ENCODE measurements at places on chromosomes 7 and 10.

GRCh38 chr7:50409856-50410745 lies 40.0 kb downstream of the FIGNL1 start:
- DNase-seq = no peak

- no peak for DNase-seq
These were observed 339.1 kb downstream of the HGF start for GRCh38 chr7:81430761-81431160.

GRCh38 chr7:40530292-40530691 lies 395.5 kb downstream of the SUGCT start:
- DNase-seq = no peak

GRCh38 chr7:140605337-140605736 lies 35.3 kb downstream of the DENND2A start:
- DNase-seq = no peak

GRCh38 chr7:158375034-158375433 lies 212.6 kb downstream of the PTPRN2 start:
- no peak for DNase-seq

DNA sequence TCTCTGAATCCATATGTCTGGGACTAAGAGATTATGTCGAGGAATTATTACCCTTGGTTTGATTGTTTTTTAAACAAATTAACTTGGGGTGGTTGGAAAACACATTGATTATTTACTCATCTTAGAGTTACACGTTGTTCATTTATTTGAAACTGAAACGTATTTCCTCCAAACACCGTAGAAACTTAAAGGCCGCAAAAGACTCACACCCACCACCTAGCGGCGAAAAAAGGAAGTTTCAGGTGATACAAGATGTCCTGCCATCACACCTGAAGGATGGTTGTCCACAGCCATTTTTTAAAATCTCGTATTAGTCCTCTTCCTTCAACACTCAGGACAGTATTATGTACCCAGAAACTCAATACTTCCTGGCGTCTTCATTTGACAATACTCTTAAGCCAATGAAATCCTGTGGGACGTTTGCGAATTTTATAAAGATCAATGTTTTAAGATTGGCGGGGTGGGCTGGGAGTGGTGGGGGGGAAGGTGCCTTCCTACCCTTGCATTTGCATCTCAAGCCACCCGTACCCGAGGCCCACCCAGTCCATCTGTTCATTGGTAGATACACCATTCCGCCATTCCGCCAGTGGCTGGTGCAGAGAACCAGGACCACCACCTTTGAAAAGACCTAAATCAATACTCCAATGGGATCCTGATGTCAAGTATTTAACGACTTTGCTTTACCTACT lies 1.4 kb upstream of the LCOR start:
- peak; percentile 69 for DNase-seq

GRCh38 chr10:80600256-80600655 lies 62.6 kb downstream of the SH2D4B start:
- no peak for DNase-seq

DNA sequence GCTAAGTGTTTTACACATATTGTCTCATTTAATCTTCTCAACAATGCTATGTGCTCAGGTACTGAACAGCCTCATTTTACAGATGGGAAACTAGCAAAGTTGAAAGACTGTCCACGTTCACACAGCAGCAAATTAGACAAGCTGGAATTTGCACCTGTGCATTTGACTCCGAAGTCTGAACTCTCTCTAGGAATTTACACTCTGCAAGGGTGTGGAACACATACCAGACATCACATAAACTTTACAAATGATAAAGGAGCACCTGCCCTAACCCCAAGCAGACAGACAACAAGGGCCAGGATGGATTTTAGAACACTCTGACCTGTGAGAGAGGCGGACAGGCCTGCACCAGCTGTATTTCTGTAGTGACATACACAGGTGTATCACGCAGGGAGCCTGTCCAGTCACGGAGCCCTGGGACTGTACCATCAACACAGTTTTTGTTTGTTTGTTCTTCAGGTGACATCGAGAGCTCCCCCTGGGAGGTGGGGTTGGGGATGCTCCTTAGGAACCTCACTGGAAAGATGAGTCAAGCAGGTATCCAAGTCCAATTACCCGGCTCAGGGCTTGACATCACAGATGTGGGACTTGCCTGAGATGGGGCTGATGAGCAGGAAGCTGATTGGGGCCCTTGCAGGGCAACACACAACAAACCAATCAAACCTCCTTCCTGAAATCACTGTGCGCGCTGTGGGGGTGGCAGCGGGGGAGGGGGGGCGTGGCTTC lies 31.0 kb downstream of the MKI67 start:
- peak; percentile 17 for DNase-seq

DNA sequence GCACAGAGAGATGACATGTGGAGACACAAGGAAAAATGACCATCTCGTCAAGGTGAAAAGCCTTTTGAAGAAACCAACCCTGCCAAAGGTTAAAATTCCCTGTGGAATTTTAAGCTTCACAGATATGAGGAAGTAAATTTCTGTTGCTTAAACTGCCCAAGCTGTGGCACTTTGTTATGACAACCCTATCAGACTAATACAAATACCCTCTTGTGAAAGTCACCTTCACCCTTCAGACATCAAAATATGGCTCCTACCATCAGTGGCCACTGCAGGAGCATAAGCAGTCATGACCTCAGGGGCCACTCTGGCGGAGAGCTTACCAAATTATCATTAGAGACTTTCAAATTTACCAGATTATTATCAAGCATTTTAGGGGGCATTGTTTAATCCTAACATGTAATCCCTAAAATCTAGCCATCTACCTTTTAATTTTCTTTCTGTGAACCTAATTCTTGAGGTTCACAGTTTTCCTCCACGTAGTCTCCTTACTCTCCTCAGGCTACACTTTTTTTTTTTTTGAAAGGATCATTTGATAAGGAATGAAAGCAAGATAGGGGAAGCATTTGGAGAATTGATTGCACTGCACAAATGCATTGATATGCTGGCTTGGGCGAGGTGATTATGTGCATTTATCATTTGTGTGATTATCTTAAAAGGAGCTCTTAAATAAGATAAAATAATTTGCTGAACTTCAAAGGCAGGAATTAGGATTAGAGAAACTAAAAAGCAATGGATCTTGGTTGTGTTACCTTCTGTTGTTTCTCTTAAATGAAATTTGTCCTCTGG lies 90.3 kb downstream of the TMEM168 start:
- no peak for DNase-seq

DNA sequence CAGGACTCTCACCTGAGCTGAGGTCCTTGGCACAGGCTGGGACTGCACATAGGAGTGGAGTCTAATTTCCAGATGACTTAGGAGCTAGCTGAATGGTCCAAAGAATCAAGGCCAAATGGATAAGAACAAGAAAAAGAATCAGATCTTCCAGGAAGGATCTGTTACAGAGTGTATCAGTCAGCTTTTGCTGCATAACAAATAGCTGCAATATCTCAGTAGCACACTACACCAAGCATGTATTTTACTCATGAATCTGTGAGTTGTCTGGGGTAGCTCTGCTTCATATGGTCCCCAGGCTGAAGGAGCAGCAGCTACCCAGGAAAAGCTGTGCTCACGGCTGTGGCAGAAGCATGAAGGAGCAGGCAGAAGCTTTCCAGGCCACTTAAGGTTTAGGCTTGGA lies 60.6 kb upstream of the LOXL4 start:
- DNase-seq = no peak

DNA sequence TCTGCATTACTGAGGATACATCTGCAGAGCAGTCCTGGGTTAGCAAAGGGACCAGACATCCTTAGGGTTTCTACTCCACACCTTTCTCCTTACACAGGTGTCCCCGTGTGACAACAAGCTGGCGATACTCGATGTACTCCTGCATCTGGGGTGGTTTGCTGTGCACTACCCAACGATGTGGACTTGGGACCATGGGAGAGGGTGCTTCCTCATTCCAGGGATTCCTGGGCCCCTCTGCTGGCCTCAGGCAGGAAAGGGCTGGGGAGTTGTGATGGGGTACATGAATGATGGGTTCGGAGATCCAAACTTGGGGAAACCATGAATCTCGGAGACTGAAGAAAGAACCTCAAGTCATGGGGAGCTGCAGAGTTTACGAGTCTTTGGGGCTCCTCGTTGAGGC lies 179.6 kb upstream of the GALNT17 start:
- DNase-seq = no peak

GRCh38 chr10:44949127-44949802 lies 10.3 kb upstream of the RASSF4 start:
- no peak for DNase-seq

All from activated T-cell treated with anti-CD3 and anti-CD28 coated beads for 48 hours (primary cell).